ENCODE measurements at places on chromosomes 7 and 10. TPM values are rescaled to one million over a fixed set of nuclear protein-coding genes. Genes with fewer than 3 reads are reported as not detected.
A peak's percentile ranks its signal among the peaks of the same experiment; 100 is the strongest.

CALML5 gene
- not detected for polyA plus RNA-seq

AKR1D1 gene
- polyA plus RNA-seq: not detected

- no peak for DNase-seq
Measured at GRCh38 chr10:1202343-1202742, 146.2 kb downstream of the WDR37 start.

- no peak for DNase-seq
Measured at GRCh38 chr10:75639736-75640135, 208.3 kb downstream of the LRMDA start.

DNA sequence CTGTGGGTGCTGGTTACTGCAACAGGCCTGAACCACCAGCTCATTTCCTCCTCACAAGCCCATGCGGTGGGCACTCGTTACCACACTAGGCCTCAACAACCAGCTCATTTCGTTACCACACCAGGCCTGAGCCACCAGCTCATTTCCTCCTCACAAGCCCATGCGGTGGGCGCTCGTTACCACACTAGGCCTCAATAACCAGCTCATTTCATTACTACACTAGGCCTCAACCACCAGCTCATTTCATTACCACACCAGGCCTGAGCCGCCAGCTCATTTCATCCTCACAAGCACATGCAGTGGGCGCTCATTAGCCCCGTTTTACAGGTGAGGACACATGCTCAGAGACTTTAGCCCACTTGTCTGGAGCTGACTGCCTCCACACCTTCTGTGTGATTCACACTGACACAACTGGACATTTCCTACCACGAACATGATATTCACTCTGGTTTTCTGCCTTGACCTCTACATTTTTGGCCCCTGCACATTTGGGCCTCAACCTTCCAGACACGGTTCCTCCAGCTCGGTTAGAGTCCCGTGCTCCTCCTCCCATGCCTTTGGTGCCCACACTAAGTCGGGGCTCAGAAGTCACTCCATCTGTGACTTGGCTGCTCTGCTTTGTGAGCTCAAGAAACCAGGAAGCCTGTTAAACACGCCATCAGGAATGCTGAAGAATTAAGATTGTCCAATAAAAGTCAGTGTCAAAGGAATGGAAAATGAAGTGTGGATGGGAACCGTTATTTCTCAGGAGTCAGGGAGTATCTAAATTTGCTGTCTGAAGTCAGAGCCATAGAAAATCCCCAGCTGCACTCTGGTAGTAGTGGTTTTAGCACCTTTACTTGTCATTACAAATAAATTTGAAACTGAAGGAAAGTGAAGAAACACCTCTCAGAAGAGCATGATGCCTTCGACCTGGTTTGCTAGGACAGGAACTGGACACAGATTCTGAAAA is 55.8 kb upstream of the LANCL2 start:
- DNase-seq: no peak

RNF32 gene
- polyA plus RNA-seq: 2.6 TPM

DNA sequence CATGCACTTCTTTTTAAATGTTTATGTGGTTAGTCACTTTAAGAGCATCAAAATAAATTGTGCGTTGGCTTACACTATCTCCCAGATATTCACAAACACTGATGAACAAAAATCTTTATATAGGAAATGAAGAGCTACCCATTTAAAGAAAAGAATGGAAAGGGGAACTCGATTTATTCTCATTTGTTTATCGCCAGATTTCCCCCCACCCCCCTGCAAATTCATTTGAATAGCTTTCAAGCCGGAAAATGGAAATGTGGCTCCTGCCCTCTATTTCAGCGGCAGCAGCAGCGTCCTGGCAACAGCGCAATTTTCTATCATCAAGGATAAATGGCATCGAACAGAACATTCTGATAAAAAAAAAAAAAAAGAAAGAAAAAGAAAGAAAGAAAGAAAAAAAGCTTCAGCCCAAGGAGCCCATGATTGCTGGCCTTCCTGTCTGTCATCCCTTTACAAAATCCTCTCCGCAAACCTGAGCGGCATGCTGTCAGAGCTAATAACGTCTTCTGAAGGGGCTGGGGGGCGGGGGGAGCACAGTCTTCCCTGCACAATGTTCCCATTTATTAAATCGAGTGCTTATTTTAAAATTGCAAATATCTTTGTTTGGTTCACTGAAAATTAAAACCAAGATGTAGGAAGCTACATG is 13.7 kb upstream of the DLX6 start:
- DNase-seq: no peak

SBDS gene
- polyA plus RNA-seq: 179 TPM

GRCh38 chr10:99766302-99766681 is 16.1 kb upstream of the ABCC2 start:
- no peak for DNase-seq

DNA sequence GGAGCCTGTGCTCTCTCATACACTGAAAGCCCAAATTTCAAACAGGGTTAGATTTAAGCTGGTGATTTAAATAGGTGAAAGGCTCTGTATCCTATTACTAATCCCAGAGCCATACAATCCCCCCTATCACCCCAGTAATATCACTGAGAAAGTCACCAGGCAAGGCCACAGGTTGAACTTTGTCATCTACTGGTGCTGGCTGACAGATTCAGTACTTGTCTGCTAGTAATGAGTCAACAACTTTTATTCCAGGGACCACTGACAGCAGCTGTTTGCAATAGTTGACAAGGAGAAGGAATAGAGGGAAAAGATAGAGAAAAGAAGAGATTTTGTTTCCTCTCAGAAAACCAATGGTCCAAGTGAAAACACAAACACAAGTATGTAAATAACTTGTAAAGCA is 10.4 kb downstream of the ASB15 start:
- DNase-seq: no peak

PGAM2 gene
- polyA plus RNA-seq: 149 TPM

DNA sequence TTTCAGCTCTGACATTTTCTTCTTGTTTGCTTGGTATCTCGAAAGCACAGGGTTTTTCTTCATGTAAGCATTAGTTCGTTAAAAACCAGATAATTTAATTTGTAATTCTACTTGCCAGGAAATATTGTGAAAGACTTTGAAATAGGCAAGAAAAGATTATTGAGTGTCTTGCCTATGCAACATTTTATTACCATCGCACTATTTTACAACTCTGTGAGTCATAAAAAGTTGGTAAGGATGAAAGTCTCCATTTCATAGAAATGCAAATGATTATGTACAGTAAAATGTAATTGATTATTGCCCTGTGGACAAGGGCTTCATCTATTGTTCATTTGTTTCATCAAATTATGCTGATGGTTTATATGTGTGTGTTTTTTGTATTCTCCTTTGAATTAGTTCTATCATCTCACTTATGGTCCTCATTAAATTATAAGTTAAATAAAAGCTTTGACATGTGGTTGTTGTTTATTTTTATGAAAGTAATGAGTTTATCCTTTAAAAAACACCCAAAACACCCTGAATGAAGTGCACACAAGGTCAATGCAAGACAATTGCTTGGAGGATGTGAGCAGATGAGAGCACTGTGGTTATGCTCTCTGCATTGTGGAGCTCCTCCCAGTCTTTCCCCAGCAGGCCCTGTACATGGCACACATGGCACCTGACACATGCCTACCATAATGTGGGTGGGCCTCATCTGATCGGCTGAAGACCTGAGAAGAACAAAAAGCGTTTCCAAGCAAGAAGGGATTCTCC is 230.8 kb downstream of the CXCL12 start:
- no peak for DNase-seq

- no peak for DNase-seq
Measured at GRCh38 chr7:120718361-120718760, 139.6 kb downstream of the TSPAN12 start.

GRCh38 chr7:151512353-151512752 is 7.3 kb downstream of the RHEB start:
- DNase-seq: peak; percentile 48

DNA sequence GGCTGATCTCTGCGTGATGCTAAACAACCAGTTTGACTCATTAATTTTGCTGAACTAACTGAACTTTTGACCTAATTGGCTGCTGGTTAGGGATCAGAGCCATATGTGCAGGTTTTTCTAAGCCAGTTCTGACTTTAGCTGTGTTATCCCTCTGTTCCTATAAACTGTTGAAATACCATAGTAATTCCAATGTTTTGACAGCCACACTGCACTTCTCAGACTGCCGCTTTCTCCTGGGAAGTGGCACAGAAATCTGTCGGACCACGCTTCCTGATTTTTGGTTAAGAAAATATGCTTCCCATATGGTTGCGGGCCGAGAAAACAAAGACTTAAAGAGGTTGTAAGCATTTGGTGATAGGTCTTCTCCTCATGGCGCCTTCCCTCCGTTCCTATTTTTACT is 42.3 kb downstream of the TBXAS1 start:
- DNase-seq: peak; percentile 40

DNA sequence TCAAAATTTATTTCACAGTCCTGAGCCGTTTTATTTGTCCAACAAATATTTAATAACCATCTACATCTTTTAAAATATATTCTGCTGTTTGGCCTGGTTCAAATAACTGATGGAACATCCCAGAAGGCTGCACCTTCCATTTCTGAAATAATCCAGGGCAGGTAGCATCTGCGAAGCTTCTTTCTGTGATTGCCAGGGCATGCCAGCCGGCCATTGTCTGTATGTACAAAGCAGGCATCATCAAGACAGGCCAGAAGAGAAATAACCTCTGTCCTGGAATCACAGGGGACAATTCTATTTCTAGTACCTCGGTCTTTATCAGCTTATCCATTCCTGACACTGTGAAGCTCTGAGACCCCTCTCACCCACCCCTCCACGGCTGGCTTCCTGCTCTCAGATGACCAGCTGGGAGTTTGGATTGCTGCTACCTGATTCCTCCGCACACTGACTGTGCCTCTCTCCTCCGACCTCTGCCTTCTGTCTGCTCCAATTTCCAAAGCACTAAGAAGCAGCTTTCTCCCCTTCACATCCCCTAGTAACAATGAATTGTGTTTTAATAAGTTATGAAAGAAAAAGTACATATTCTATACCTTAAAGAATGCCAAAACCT is 8.0 kb downstream of the DGKI start:
- DNase-seq: no peak

GRCh38 chr7:86908948-86909347 is 150.5 kb downstream of the ELAPOR2 start:
- peak; percentile 42 for DNase-seq

- no peak for DNase-seq
Measured at GRCh38 chr10:129345763-129346162, 121.3 kb upstream of the MGMT start.

SYNPO2L gene
- 136 TPM for polyA plus RNA-seq

UCN3 gene
- polyA plus RNA-seq: not detected

PHYHIPL gene
- polyA plus RNA-seq: 1.3 TPM

GRCh38 chr7:139430443-139430842 is 53.0 kb downstream of the KLRG2 start:
- no peak for DNase-seq

GRCh38 chr10:100827819-100828737 is 82.7 kb downstream of the PAX2 start:
- DNase-seq: peak; percentile 25

- DNase-seq: peak; percentile 55
Measured at GRCh38 chr7:25124465-25125136, 459 bp downstream of the CYCS start.

MPP7 gene
- polyA plus RNA-seq: 7.0 TPM

Measured in muscle of leg (tissue), 16 donors.